ENCODE measurements at places on chromosomes 16 and 17. TPM values are rescaled to one million over a fixed set of nuclear protein-coding genes. Genes with fewer than 3 reads are reported as not detected.

DNA sequence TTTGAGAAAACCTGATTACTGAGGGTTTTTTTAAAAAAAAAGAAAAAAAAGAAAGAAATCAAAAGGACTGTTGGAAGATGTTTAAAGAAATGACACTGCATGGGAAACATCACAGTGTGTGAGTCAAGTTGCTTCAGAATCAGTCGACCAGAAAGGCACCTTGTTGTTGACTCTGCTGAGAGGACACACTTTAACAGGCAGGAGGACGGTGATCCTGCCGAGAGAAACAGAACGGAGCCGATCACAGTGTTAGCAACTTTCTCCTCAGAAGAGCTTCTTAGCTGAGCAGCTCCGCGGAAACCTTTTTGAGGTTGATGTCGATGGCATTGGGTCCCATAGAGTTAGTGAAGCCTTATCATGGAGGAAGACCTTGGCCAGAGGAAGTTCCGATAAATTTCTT, 538.7 kb downstream of the RBFOX1 start:
- no peak for DNase-seq

GRCh38 chr17:5821803-5822202, 237.5 kb upstream of the NLRP1 start:
- no peak for DNase-seq

DNA sequence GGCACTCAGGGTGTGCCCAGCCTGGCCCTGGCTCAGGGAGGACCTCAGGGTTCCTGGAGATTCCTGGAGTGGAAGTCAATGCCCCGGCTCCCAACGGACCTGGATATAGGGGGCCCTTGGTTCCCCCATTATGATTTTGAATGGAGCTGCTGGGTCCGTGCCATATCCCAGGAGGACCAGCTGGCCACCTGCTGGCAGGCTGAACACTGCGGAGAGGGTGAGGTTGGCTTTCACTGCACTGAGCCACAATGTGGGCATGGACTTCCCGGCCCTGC, 23.6 kb downstream of the USP6 start:
- no peak for DNase-seq

- DNase-seq: no peak
Measured at GRCh38 chr16:19841184-19841583, 43.5 kb downstream of the GPRC5B start.

DNA sequence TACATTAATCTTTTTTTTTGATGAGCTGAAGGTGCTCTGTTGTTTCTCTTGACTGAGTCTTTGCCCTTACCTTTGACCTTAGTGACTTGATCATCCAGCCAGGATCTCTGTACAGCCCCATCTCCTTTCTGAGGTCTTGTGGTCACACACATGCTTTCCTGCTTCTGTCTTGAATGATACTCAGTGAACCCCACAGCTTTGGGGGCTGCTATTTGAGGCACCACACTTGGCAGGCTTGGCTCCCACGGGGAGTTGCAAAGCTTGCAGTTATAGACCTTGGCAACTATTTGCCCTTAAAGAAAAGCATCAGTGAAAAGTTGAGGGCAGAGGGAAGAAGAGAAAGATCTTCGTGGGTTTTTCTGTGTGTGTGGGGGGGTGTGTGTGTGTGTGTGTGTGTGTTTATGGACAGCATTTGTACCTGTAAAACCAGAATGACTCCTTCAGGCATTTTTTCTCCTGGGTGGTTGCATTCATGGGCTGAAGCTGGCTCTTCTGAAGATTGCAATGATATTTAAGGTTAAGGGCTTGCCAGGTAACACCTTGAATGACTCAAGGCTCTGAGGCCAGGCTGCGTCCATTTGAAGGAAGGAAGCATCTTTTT, 101.6 kb downstream of the MSI2 start:
- DNase-seq: no peak

- no peak for DNase-seq
Measured at GRCh38 chr17:39772415-39772814, 34.7 kb downstream of the GRB7 start.

DNA sequence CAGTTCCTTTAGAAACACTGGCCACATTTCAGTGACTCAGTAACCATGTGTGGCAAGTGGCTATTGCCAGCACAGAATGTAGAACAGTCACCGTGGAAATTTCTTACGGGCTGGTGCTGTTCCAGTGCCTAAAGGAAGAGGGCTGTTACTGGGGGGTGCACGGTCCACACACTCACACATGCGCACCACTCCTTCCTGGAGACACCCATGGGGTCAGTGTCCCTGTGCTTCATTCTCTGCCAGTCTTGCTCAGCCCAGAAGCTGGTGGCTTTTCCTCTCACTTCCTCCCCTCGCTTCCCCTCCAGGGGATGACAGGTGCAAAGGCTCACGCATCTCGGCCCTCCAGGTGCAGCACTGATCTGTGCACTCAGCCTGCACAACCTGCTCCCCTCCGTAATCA, 115.6 kb downstream of the CCDC182 start:
- no peak for DNase-seq

GRCh38 chr17:76995387-76996105, 127.3 kb downstream of the MGAT5B start:
- DNase-seq: no peak

GRCh38 chr17:22459331-22459952, 767.1 kb downstream of the KCNJ18 start:
- DNase-seq: no peak

GRCh38 chr17:35082073-35082657, 18.7 kb upstream of the RFFL start:
- no peak for DNase-seq

DNA sequence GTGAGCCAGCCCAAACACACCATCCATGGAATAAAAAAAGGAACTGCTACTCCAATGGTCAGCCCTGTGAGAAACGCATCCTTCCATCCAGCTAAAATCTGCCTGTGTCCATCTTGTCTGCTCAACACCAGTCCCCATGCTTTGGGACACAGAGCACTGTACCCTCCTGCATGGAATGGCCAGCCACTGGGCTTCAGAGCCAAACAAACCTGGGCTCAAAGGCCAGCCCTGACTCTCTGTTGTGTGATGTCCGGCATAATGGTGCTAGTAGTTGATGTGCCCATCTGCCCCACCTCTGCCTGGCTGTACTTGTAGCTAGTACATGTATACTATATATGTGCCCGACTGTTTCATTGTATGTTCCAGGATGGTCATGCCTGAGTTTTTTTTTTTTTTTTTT, 77.6 kb upstream of the AMZ2 start:
- no peak for DNase-seq

GRCh38 chr16:27517664-27518063, 32.0 kb downstream of the GTF3C1 start:
- no peak for DNase-seq

DNA sequence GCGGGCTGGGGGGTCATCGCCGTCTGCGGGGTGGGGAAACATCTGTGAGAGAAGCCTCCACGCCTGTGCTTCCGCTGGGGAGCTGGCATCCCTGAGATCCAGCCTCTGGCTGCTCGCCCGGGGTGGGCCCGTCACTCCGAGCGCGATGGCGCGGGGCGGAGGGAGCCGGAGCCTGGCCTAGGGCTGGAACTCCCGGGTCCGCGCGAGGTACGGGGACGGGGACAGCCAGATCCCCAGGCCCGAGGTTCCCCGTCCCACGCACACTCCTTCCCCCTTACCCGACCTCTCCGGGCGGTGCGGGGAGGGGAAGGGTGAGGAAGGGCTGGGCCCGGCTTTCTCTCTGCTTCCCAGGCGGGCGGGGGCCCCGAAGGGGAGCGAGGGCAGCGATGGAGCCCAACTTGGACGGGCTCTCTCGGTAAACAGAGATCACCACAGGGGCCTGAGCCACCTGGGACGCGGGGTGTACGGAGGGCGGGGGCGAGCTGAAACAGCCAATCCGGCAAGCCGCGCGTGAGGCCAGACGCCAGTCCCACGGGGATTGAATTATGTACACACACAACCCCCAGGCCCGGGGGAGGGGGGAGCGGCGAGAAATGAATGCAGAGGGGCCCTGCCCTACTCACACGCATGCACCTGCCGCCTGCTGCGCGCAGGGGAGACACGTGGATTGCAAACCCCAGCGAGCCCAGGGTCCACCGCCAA, at the start of gene SLC16A11:
SLC16A11 (minus strand) TSS at position 596 of the 702 bp plus-strand sequence; CDS start at position 17, 579 bp downstream.
- peak; percentile 75 for DNase-seq

DNA sequence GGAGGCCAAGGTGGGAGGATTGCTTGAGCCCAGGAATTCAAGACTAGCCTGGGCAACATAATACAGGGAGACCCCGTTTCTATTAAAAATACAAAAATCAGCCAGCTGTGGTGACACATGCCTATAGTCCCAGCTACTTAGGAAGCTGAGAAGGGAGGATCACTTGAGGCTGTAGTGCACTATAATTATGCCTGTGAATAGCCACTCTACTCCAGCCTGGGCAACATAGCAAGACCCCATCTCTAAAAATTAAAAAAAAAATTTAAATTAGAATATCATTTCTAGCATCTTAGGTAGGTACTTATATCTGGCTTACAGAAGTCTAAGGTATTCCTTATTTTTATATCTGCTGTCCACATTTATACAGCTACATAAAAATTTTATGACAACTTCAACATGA, 7.5 kb upstream of the SMG8 start:
- DNase-seq: no peak

DNA sequence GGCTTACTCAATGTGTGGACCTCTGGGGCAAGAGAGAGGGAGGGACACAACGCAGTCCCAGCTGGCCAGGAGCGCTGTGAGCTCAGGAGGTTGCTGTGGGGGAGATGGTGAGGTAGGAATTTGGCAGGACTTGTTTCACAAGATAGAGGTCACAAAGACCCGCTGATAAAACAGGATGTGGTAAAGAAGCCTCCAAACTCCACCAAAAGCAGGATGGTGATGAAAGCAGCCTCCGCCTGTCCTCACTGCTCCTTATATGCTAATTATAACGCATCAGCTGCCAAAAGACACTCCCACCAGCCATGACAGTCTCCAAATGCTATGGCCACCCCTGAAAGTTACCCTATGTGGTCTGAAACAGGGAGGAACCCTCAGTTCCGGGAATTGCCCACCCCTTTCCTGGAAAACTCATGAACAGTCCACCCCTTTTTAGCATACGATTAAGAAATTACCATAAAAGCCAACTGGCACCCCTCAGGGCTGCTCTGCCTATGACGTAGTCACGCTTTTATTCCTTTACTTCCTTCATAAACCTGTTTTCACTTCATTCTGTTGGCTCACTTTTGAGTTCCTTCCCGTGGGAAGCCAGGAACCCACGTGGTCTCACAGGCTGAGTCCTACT, 5.3 kb upstream of the EIF4A3 start:
- no peak for DNase-seq

GRCh38 chr16:75413951-75414350, 19.4 kb downstream of the CFDP1 start:
- DNase-seq: no peak

DNA sequence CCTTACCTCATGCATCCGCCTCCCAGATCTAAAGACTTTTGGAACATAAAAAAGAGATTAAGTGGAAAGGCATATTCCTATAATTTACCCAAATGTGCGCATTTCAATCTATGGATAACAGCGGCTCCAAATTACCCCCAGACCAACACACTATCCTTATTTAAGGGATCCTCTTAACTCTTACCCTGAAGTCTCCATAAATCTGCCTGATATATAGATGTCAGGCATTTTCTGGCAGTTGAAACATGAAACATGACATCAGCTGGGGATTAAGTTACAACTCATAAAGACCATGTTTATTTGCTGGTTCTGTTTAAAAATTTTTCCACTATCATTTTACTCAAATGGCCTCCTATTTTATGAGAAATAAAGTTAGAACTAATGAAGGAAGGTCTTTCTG, 478.5 kb upstream of the SALL1 start:
- DNase-seq: no peak

DNA sequence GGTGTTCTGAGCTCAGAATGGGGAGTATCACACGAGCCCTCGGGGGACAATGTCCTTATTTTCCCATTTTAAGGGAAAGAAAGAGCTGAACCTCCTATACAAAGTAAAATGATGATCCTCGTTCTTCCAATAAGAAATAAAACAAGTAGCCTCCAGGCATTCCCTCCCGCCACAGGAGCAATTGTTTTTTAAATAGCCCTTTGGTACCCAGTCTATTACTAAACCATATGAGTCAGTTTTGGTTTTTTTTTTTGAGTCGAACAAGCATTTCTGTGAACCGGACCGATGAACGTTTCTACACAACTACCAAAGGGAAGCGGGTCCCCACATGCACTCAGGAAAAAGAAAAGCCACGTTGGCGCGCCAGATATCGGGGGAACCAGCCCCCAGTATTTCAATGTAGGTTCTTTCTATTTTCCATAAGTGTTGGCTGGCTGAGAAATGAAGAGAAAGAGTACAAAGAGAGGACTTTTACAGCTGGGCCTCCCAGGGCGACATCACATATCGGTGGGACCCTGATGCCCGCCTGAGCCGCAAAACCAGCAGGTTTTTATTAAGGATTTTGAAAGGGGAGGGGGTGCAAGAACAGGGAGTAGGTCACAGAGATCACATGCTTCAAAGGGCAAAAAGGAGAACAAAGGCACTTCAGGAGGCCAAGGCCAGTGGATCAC, 3.8 kb upstream of the DCXR start:
- no peak for DNase-seq

DNA sequence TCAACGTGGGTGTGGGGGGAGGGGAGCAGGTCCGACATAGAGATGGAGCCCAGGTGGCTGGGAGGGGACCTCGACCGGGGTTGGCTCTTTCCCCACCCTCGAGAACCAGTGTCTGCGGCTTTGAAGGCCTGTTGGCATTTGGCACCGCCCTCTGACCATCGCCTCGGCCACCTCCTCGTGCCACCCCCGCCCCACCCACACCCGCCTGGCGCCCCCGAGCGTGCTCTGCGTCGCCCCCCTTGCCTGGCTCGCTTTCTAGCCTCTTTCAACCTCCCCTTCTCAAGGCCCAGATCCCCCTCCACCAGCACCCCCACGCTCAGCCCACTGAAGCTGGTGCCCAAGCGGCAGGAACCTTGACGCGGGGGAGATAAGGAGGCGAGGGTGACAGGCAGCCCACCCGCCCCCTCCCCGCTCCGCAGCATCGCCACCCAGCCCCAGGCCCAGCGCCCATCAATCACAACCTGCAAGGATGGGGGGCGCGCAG, 619 bp downstream of the CACNB1 start:
- no peak for DNase-seq

GRCh38 chr17:61389670-61390478, 9.8 kb upstream of the TBX2 start:
- DNase-seq: no peak

GRCh38 chr16:23682181-23682580, 3.5 kb downstream of the PLK1 start:
- DNase-seq: no peak

- no peak for DNase-seq
Measured at GRCh38 chr16:84065536-84066132, 23.0 kb upstream of the SLC38A8 start.

SCRN2 gene
- total RNA-seq: 24.4 TPM

MTMR4 gene
- 33.4 TPM for total RNA-seq

KRT28 gene
- total RNA-seq: not detected

AGRP gene
- not detected for total RNA-seq

CCL4 gene
- not detected for total RNA-seq

CAPNS2 gene
- total RNA-seq: 0.33 TPM

SLFN13 gene
- 27.5 TPM for total RNA-seq

ERAL1 gene
- total RNA-seq: 67.8 TPM

ZPBP2 gene
- not detected for total RNA-seq

LRRC37A gene
- total RNA-seq: 2.9 TPM

TAC4 gene
- total RNA-seq: not detected

ZNF276 gene
- 9.3 TPM for total RNA-seq

CX3CL1 gene
- total RNA-seq: 1.4 TPM
